ENCODE measurements at places on chromosomes 13 and 19.

- no peak for DNase-seq
Observed at GRCh38 chr13:21240586-21240985, 64.1 kb downstream of the MRPL57 start.

DNA sequence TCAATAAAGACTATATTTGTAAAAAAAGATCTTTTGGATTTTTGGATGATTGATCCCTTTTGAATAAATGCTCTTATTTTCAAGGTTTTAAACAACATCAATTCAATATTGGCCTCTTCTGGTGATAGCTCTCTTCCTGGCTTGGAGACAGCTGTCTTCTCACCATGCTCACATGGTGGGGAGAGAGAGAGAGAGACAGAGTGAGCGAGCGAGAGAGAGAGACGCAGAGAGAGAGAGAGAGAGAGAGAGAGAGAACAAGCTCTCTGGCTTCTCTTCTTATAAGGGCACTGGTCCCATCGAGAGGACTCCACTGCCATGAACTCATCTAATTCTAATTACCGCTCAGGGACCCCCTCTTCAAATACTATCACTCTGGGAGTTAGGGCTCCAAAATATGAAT lies 32.1 kb upstream of the FARP1 start:
- no peak for DNase-seq

- no peak for DNase-seq
Observed at GRCh38 chr19:32864318-32865007, 5.1 kb downstream of the SLC7A9 start.

GRCh38 chr19:1860042-1860775 lies 3.2 kb downstream of the KLF16 start:
- peak; percentile 80 for DNase-seq

DNA sequence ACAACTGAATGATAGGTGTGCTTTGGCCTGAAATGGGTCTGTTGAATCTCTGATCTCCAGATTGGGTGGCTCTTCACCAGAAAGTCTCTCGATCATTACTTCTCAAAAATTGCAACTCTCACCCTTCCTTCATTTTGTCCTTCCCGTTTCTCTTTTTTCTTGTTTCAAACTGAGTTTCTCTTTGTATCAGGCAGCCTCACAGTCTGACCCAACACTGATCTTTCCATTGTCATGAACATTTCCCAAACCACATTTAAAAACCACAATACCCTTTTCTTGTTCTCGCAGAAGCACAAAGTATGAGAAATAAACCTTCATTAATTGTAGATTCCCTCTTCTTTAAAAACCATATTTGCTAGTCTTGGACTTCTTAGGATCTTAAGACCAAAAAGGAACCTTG lies 33.6 kb upstream of the HMGB1 start:
- DNase-seq, result no peak

DNA sequence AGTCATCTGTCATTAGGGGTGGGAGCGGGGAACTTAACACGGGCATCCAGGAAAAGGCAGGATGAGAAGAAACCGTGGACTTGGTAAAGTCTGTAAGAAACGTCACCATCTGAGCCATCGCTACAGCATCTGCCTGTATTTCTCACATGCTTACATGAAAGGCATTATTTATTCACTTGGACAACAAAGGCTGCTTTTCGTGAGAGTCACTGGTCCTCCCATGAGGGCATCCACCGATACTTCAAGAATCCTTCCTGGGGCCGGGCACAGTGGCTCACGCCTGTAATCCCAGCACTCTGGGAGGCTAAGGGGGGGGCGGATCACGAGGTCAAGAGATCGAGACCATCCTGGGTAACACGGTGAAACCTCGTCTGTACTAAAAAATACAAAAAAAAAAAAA lies 16.1 kb downstream of the ZNF446 start:
- no peak for DNase-seq

DNA sequence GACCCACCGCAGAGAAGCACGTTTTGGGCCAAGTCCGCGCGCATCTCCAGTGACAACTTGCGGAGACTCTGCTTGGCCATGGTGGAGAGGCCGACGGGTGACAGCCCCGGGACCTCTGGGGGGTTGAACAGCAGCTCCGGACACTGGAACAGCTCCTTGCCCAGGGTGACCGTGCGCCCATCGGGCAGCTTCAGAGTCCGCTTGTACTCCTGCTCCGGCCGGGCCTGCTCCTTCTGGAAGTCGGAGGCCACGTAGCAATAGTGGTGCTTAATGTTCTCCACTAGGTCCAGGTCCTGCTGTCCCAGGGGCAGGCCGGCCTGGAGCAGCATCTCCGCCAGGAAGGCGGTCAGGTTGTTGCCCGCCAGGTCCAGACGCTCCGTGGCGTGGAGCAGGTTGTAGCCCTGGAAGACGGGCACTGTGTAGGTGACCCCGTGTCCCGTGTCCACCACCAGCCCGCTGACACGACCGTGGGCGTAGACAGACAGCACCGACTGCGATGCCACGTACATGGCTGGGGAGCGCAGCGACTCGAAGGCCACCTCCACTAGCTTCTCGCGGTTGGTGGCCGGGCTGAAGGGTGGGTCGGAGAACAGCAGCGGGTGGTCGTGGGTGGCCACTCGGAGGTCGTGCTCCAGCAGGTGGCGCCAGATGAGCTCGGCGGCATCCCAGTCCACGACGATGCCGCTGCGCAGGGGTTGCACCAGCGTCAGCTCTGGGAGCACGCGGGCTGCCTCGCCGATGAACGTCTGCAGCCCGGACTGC lies 743 bp downstream of the ACTL9 start:
- no peak for DNase-seq

DNA sequence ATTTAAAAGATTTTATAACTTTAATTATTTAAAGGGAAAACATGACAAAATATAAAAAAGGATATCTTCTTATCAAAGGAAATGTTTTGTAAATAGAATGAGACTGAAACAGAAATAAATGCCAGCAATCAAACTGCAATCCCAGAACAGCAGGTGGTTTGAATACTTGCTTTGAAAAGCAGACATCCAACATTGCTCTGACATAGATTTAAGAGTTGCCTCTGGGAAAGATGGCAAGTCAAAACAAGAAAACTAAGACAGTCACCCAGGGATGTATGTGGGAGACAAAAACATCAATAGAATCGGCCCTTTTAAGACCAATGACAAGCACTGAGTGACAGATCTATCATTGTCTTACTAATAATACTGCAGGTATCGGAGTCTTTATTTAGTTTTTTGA lies 789.7 kb upstream of the GPC6 start:
- DNase-seq, result no peak

DNA sequence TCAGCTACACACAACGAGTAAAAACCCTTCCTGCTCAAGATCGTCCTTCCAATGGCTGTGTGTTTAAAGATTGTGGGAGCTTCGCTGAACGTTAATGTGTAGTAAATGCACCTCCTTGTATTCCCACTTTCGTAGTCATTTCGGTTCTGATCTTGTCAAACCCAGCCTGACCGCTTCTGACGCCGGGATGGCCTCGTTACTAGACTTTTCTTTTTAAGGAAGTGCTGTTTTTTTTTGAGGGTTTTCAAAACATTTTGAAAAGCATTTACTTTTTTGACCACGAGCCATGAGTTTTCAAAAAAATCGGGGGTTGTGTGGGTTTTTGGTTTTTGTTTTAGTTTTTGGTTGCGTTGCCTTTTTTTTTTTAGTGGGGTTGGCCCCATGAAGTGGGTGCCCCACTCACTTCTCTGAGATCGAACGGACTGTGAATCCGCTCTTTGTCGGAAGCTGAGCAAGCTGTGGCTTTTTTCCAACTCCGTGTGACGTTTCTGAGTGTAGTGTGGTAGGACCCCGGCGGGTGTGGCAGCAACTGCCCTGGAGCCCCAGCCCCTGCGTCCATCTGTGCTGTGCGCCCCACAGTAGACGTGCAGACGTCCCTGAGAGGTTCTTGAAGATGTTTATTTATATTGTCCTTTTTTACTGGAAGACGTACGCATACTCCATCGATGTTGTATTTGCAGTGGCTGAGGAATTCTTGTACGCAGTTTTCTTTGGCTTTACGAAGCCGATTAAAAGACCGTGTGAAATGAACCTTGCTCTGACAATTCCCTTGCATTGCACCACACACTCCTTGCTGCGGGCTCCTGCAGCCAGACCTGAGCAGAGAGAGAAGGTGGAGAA lies 2.7 kb upstream of the FAM174C start:
- no peak for DNase-seq
